NB4 (cell line): ENCODE measurements at places on chromosomes 2 and 18.

DNA sequence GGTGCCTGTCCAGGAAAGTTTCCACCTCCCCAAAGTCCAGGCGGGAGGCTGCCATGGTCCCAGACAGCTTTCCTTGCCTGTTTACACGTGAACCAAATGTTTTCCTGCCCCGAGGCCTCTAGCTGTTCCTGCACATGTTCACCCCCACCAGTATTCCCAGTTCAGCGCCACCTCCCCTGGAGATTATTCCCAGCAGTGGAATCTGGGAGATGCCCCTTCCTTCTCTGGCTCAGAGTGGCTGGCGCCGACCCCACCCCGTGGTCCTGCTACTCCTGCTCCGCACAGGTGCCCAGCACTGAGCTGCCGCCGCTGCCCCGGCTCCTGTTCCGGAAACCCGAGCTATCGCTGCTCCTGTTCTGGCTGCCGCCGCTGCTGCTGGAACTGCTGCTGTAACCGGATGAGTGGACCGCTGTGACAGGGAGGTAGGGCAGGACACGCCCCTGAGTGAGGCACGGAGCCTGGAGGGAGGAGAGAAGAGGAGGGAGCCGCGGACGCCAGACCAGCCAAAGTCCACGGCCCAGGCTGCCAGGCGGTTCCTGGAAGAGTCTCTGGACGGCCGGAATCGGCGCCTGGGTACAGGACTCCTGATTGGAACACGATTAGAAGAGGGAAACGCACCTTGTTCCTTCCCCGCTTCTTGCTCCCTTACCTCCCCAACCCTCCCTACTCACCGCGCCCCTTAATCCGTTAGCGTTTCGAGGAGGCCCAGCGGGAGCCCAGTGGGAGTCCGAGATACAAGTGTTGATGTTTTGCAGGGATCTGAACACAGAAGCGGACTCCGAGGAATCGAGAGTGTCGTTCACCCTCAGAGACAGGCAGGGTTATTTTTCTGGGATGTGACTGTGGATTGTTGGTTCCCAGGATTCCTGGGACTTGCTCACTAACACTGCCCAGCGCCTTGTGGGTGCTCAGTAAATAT, at the start of gene PDE11A:
Gene PDE11A, minus strand, starts transcription at position 395 of the 919 bp plus-strand sequence. Its CDS starts 340 bp downstream, at position 55.
- peak; percentile 14 for DNase-seq

- peak; percentile 9 for DNase-seq
Measured at GRCh38 chr2:223554923-223555322, 47.2 kb downstream of the SCG2 start.

GRCh38 chr18:35043207-35043606, 2.0 kb downstream of the MAPRE2 start:
- DNase-seq, result no peak

DNA sequence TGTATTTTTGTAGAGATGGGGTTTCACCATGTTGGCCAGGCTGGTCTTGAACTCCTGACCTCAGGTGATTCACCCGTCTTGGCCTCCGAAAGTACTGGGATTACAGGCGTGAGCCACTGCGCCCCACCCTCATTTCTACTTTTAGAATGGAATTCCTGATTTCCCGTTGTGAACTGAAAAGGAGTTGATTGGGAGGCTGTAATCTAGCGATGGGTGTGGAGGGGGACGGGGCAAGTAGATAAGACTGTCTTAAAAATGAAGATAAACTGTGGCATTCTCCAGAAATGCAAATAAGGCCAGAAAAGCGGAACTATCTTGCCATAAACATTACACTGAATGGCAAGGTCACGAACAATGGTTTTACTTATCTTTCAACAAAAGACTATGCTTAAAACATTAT, 135.4 kb downstream of the TRIB2 start:
- DNase-seq, result no peak

- no peak for DNase-seq
Measured at GRCh38 chr2:28425464-28425835, 32.8 kb downstream of the FOSL2 start.

GRCh38 chr2:159275111-159275510, 11.4 kb downstream of the WDSUB1 start:
- no peak for DNase-seq

- no peak for DNase-seq
Measured at GRCh38 chr2:44372246-44372645, 10.5 kb downstream of the CAMKMT start.

DNA sequence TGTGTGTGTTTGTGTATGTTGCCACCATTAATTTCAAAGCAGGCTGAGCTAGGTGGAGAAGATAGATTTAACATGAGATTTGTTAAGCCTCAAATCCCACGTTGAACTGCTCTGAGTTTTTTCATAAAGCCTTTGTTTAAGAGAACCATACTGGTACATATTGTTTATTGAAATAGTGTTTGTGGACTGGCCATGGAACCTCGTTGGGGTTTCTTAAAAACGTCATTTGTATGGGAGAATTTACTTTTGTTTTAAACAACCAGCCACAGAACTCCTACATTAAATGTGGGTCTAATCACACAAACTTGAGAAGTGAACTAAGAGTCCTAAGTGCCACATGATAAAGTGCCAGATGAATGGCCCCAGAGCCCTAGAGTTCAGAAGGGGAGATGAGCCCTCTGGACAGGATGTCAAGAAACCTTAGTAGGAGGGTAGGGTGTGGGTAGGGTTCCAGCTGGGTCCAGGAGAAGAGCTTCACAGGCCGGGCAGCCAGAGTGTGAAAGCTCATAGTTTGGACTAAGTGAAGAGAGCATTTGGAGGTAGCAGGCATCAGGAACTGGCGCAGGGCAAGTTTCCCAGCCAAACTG, 120.6 kb upstream of the EML6 start:
- no peak for DNase-seq

GRCh38 chr18:36284671-36285295, 12.7 kb upstream of the FHOD3 start:
- peak; percentile 64 for DNase-seq

DNA sequence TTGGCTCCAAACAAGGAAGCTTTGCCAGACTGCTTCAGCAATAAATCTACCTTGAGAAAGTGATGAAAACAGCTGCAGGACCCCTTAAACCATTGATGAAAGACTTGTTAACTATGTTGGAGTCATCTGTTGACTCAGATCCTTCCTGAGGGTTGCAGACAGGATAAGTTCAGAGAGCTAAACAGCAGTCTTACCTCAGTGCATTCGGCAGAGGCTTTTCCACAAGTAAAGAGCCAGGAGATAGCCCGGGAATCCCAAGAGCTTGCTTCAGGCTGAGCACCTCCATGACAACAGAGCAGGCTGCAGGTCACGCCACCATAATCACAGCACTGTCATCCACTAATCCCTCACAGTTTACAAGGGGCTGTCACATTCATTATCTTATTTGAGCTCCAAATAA, 23.7 kb downstream of the KIAA2012 start:
- DNase-seq, result no peak

- DNase-seq, result no peak
Measured at GRCh38 chr2:83359336-83359735, 1099.7 kb downstream of the SUCLG1 start.

DNA sequence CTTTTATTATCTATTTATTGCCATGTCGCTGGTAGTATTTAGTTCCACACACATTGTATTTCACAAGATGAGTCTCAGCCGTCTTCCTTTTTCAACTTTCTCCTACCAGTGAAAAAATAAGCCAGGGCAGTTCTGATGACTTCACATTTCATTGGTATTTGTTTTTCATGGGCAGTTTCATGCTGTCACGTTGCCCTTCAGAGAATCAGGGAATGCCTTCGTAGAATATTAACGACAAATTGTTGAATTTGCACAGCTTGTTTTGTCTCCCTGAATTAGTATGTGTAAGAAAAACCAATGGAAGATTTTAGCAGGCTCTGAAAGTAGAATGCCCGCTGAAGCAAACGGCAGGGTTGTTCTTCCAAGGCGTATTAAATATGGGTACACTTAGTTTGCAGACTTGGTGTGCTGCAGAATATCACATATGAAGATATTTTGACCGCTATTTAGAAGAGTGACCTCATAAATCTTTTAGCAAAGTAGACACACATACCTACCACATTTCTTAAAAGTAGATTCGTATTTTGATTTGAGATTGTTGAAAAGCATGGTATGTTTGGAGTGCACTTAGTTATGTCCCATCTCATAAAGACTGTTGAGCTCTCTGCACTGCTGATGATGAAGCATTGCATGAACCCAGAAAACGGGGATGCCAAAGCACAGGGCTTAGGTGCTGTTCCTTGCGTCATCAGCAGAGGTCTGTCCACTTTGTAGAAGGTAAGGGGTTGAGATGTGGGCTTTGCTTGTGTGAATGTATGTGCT, 2.9 kb downstream of the NEDD4L start:
- DNase-seq, result no peak

DNA sequence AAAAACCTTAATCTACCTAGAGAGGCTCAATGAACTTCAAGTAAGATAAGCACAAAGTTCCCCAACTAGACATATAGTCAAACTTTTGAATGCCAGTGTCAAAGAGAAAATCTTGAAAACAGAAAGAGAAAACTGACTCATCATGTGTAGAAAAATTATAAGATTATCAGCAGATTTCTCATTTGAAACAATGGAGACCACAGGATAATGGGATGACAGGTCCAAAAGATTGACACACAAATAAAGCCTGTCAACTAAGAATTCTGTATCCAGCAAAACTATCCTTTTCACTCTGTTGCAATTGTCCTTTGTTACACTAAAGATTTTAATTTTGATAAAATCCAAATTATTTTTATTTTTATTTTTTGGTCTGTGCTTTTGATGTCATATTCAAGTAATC, 61.6 kb downstream of the COPS8 start:
- no peak for DNase-seq

- no peak for DNase-seq
Measured at GRCh38 chr2:27149570-27150405, 984 bp downstream of the TCF23 start.

DNA sequence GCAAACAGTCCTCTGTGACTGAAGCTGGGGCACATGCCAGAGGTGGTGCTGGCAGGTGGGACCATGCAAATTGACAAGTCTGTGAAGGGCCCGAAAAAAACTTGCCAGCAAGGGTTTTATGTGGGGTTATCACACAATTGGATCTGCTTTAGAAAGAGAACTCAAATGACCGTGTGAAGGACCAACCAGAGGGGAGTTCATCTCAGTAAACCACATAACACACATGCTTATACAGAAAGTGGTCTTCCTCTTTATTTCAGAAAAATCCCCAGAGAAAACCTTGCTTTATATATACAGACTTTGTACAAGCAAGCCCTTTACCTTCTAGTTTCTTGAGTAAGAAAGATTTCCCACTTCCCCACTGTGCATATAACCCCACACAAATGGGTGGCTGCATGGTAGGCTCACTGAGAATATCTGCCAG, 46.7 kb downstream of the KIDINS220 start:
- peak; percentile 4 for DNase-seq

- peak; percentile 89 for DNase-seq
Measured at GRCh38 chr18:9750606-9751304, 42.7 kb downstream of the RAB31 start.

GRCh38 chr18:77658299-77658662, 408.6 kb downstream of the GALR1 start:
- no peak for DNase-seq

- DNase-seq, result no peak
Measured at GRCh38 chr18:41618147-41618546, 336.9 kb upstream of the PIK3C3 start.

GRCh38 chr18:10032331-10033015, 118.7 kb downstream of the VAPA start:
- DNase-seq, result no peak

- peak; percentile 26 for DNase-seq
Measured at GRCh38 chr2:64141674-64142405, 2.4 kb downstream of the PELI1 start.

- no peak for DNase-seq
Measured at GRCh38 chr2:206863716-206864115, 75.6 kb upstream of the CPO start.

- DNase-seq, result no peak
Measured at GRCh38 chr2:101026253-101026701, 24.2 kb downstream of the RPL31 start.

GRCh38 chr2:32969444-32970162, 22.9 kb downstream of the LTBP1 start:
- DNase-seq, result no peak

DNA sequence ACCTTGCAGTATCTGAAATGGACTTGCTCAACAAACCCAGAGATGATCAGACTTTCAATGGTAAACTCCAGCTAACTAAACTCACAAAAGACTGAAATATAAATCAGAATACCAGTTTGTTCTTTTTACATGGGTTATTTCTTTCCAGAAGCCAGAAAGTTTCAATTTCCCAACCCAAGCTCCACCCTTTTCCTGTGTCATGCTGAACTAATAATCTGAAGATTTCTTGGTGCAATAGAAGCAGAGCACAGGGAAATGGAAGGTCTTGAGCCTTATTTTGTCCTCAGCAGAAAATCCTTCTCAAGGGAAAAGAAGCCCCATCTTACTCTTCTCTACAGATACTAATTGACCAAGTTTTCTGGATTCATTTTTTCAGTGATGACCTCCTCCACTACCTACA, 93.3 kb upstream of the PAPOLG start:
- no peak for DNase-seq

GRCh38 chr2:43727634-43728014, 46.2 kb upstream of the DYNC2LI1 start:
- no peak for DNase-seq

DNA sequence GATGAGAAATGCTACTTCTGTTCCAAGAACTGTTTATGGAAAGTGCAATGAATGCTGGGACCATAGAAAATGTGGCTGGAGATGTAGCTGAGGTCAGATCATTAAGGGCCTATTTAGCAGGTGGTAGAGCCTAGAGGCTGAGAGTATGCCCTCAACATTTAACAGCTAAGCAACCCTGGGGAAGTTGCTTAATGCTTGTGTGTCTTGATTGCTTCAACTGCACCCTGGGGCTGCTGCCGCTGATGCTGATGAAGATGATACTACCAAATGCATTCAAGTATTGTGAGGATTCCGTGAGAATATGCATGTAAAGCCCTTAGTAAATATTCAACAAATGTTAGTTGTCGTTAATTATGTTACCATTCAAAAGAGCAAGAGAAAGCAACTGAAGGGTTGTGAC, 273.2 kb downstream of the BCL11A start:
- peak; percentile 15 for DNase-seq

- no peak for DNase-seq
Measured at GRCh38 chr2:240873805-240874714, 5.4 kb downstream of the AGXT start.

GRCh38 chr2:4588606-4589005, 885.2 kb downstream of the DCDC2C start:
- DNase-seq, result no peak

- DNase-seq, result no peak
Measured at GRCh38 chr2:157933160-157933920, 57.2 kb upstream of the ACVR1 start.

- no peak for DNase-seq
Measured at GRCh38 chr2:1970341-1970740, 226.0 kb upstream of the PXDN start.
